ENCODE measurements at places on chromosomes 16 and 17.
A peak's percentile ranks its signal among the peaks of the same experiment; 100 is the strongest.

GRCh38 chr17:82544431-82545070, 25.0 kb downstream of the FOXK2 start:
- DNase-seq, result no peak

DNA sequence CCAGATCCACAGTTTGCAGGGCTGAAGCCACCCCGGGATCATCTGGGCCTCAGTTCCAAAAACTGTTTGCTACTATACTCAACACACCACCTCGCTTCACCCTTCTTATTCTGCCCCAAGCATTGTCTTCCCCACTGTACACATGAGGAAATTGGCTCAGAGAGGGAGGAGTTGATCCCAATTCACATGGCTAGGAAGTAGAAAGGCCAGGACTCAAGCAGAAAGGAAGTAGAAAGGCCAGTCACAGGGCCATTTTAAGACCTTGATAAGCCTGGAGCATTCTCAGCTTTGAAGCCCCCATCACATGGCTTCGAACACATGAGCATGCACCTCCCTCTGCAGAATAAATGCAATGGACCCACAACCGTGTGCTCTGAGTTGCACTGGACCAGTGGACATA, 7.7 kb upstream of the PRSS22 start:
- DNase-seq, result no peak

GRCh38 chr16:85448557-85449190, 164.4 kb upstream of the GSE1 start:
- DNase-seq, result peak; percentile 98

DNA sequence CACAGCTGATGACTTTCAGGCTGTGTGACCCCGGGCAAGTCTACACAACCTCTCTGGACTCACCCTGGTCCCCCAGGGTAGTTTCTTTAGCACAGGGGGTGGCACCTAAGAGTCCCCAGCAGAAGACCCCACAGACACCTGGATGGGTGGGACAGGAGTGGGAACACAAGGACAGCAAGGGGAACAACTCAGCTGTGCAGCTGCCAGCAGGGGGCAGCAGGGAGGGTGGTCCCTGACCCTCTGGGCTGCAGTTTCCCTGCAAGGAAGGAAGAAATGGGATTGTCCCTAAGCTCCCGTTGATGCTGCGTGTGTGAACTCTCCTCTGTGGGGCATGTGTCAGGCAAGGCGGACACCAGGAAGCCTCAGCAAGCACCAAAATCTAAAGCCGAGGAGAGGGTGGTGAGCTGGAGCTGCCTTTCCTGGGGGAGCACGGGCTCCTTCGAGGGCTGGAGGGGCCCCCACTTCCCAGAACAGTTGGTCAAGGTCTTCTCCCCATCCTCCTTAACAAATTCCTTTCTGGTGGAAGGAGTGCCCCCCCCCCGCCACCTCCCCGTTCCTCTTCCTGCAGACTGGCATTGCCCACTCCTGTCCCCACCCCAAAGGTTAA, 24.1 kb upstream of the CDH5 start:
- DNase-seq, result no peak

DNA sequence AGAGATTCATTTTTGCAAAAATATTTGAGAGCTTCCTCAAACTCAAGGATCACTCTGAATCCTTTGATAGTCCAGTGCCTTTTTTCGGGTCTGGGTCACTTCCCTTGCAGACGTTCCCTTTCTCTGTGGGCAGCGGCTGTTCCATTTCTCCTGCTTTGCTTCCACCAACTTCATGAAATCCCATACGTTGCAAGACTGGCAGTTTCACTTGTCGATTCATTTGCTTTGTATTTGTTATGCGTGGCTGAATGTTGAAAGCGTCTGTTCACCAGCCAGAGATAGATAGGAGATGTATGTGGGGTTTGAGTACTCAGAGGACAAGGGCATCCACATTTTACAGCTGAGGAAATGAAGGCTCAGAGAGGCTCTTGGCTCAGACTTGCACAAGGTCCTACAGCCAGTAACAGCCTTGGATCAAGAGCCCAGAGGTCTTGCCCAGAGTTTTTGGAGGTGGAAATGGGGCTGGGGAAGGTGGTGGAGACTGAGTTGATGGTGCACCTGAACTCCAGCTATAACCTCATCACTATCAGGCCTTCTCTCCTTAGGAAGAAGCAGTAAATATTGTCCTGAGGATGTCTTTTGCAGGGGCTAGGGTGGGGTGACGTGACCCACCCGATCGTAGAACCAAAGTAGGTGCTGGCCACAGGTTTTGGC, 1.3 kb upstream of the CCDC102A start:
- no peak for DNase-seq

- no peak for DNase-seq
Observed at GRCh38 chr17:74211141-74211911, 2.0 kb upstream of the TTYH2 start.

DNA sequence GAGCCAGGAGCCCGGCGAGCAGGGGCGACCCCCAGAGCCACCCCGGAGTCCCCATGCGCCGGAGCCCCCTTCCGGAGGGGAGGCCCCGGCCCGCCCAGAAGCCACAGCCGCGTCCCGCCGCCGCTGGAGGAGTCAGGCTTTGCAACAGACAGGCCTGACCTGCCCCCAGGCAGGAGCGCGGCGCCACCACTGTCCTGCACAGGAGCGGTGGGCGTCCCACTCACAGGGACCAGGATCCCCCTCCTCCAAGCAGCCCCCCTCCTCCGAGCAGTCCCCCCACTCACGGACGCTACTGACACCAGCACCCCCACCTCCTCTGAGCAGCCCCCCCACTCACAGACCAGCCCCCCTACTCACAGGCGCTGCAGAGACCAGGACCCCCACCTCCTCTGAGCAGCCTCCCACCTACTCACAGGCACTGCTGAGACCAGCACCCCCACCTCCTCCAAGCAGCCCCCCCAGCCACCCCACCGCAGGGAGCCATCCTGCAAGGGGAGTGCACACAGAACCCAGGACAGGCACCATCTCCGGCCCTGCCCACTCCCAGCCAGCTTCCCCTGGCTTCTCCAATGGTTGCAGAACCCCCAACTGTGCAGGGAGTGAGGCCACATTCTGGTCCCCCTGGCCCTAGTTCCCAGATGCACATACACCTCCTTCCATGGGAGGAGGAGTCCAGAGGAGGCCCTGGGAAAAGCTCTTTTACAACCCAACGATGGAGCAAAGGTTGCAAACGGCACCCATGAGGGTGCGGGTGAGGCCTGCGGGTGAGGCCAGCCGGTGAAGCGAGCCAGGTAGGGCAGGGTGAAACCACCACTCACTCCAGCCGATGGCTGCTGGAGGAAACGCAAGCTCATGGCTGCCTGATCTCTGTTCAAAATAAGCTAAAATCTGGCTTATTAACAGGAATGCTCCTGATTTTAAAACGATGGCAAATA, 69.9 kb downstream of the ABR start:
- no peak for DNase-seq

DNA sequence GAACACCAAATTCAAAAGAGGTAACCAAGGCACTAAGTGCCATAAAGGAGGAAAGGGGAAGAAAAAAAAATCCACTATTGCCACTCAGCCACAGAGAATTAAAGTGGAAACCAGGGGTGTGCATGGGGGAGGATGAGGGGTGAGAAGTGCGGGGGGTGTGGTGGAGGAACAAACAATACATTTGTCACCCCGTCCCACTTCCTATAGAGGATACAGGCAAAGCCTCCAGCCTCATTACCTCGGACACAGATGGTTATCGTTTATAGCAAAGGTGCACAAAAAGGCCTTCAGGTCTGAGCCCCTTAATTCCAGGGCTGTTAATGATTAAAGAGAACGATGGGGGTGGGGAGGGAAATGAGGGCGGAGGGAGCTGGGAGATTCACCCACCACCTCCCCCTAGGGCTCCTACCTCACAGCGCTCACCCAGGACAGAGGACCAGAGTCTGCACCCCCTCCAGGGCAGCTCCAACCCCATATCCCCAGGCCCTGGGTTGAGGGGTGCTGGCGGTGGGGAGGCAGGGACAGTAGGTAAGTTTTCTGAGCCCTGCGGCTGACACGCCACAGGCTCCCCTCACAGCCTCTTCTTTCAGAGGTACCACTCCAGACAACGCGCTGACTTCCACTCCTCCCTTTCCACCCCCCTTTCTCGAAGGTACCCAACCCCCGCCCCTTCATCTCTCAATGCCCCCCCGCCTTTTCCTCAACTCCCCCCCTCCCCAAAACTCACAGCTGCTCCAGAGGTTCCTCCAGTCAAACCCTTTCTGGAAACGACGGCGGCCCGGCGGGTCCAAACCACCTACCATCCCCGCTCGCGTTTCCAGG, 470 bp downstream of the DCUN1D3 start:
- DNase-seq, result no peak

- no peak for DNase-seq
Observed at GRCh38 chr16:23801378-23801777, 34.4 kb upstream of the PRKCB start.

- peak; percentile 5 for DNase-seq
Observed at GRCh38 chr17:19260958-19261357, 23.8 kb downstream of the EPN2 start.

DNA sequence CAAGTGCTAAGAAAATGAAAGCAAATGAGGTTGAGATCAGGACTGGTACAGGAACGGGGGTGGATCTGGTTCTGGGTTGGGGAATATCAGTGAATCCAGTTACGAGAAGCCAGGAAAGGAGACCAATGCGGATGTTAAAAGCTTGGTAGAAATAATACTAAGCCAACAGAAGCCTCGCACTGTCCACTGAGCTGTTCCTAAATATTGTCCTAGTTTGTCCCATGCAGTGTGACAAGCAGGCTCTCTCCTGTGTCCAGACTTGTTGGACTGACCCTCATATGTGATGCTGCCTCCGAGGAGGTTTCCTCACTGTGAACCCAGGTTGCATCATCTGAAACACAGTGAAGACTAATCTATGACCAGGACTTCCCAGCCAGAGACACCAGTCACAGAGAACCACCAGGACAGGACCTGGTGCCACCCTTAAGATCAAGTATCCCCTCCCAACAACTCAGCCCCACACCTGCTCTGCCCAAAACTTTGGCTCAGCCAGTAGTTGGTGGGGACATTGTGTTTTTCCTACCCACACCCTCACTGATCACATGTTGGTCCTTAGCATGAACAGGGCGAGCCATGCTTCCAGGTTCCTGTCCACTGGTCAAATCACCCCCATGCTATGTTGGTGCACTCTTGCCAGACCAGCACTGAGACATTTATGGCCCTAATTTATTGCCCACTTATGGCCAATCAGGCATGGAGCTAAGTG, 32.7 kb upstream of the SCNN1B start:
- DNase-seq, result no peak

GRCh38 chr17:42832213-42832933, 824 bp upstream of the PSME3 start:
- DNase-seq, result no peak

- no peak for DNase-seq
Observed at GRCh38 chr17:20986767-20987510, 55.9 kb downstream of the USP22 start.

GRCh38 chr17:49438436-49439278, 24.0 kb upstream of the PHB1 start:
- no peak for DNase-seq

DNA sequence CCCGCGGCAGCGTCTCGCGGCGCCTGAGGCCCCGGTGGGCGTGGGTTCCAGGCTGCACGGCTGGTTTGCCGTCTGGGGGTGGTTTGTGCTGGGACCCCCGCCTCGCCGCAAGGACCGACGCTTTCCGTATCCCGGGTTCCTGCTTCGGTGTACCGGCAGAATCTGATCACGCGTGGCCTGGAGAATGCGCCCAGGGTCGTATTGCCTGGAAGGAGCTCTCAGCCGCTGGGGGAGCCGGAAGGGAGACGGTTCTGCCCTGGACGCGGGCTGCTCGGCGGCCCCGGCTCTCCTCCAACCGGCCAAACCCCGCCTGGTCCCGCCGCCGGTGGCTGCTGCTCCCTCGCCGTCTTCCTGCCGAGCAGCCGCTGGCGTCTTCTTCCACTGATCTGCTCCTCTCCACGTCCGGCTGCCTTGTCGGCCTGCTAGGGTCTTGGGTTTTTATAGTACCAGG, 39.8 kb downstream of the ZNF778 start:
- no peak for DNase-seq

- no peak for DNase-seq
Observed at GRCh38 chr16:82741073-82741615, 114.4 kb downstream of the CDH13 start.

DNA sequence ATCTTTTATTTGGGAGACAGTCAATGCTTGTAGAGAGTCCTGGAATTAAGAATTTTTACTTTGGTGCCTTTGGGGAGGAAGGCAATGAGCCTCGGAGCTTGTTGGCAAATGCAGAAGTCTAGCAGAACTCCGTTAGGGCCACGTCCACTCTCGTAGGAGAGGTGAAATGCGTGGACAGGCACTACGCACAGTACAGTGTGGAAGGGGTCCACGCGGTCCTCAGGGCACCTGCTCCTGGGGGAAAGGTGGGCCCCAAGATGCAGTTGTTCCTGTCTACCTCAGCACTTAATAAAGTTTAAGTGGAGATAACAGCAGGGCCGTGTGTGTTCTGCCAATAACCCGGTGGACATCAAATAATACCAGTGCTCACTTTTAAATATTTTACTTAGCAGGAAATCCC, 1.8 kb downstream of the RAB11FIP3 start:
- DNase-seq, result no peak

DNA sequence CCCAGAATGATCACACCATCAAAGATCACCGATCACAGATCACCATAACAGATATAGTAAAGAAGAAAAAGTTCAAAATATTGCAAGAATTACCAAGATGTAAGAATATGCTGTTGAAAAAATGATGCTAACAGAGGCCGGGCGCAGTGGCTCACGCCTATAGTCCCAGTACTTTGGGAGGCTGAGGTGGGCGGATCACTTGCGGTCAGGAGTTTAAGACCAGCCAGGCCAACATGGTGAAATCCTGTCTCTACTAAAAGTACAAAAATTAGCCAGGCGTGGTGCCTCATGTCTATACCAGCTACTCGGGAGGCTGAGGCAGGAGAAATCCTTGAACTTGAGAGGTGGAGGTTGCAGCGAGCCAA, 53.2 kb downstream of the CPPED1 start:
- no peak for DNase-seq

DNA sequence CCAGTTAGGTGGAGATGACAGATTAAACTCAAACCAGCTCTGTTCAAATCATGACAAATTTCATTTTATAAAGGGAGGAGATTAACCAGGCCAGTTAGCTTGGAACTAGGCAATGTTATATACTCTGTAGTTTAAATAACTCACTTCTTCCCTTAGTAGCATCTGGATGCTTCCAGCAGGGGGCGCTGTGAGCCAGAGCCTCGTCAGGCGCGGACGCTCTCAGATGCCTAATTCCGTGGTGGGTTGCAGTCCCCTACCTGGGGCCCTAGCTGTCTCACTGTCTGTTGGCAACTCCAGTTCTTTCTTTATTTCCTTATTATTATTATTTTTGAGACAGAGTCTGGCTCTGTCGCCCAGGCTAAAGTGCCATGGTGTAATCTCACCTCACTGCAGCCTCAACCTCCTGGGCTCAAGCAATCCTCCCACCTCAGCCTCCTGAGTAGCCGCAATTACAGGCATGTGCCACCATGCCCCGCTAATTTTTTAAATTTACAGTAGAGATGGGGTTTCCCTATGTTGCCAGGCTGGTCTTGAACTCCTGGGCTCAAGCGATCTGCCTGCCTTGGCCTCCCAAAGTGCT, 17.3 kb upstream of the WFDC1 start:
- peak; percentile 14 for DNase-seq
